ENCODE measurements at places on chromosomes 13 and 19. TPM values are rescaled to one million over a fixed set of nuclear protein-coding genes. Genes with fewer than 3 reads are reported as not detected.
A peak's percentile ranks its signal among the peaks of the same experiment; 100 is the strongest.

DNA sequence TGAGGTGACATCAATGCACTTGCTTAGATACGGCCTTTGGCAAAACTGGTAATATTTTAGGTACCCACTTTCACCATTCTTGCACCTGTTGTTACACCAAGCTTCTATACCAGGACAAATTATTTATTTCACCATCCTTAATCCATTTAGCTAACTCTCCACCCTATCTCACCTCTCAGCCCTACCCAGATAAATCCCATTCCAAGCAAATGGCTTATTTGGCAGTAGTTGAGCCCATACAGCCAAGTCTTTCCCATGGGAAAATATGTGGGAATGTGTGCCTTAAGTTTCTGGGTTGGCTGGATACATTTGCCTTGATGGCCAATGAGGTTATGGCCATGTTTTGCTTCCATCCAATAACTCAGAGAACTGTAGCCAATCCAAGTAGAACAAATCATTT lies 551.9 kb downstream of the GPC6 start:
- no peaks in the 10 kb centered on the region for H3K27me3 ChIP-seq
- H3K27ac ChIP-seq: no peak overlapping the region
- H3K4me3 ChIP-seq: no peak overlapping the region
- no peaks in the 10 kb centered on the region for H3K4me1 ChIP-seq

DNA sequence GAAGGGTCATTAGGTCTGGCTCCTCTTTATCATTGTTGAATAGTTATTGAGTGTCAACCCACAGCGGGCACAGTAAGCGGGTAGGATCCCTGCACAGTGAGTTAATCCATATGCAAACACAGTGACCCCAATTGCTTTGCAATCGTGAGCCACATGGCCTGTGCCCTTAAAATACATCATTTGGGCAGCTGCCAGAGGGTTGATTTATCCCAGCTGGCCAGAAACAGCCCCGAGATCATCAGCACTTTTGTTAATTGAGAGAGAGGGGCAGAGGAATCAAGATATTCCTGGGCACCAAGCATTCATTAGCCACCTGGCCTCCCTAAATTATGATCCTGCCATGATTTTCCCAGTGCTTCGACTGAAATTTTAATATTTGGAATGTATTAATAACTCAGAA lies 9.8 kb upstream of the CNMD start:
- no peak overlapping the region for H3K27ac ChIP-seq
- H3K36me3 ChIP-seq: no peaks in the 10 kb centered on the region
- no peaks in the 10 kb centered on the region for H3K4me1 ChIP-seq
- DNase-seq: no peak
- no peak overlapping the region for H3K4me3 ChIP-seq

DNA sequence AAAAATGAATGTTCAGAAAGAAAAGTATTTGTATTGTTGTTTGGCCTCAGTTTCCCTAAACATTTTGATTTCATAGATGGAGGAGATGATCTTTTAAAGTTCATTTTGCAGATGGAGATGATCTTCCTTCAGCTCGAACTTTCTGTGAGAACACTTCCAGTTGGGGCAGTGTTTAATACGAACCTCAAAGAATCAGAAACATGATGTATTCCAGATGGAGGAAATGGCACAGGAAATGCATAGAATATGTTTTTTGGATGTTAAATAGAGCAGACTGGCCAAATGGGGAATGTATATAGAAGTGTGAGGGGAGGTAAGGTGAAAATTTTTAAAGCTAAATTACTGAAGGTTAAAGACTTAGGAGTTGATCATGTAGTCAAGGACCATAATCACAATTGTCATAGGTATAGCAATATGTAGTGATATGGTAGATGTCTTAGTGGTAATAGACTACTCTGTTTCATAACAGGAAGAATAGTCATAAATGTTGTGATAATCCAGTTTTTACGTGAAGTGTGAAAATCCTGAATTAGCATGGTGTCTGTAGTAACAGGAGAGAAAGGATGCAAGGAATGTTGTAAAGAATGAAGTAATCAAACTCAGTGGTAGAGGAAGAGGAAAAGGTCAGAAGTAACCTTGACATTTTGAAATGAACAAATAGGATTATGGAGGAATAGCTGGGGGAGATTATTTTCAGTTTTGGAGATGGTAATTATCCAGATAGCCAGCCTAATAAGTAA lies 5.1 kb downstream of the RAP2A start:
- DNase-seq: no peak
- H3K27ac ChIP-seq: no peak overlapping the region
- H3K4me3 ChIP-seq: no peak overlapping the region

GRCh38 chr13:51034906-51035305 lies 76.2 kb downstream of the C13orf42 start:
- no peak for DNase-seq
- H3K4me3 ChIP-seq: no peak overlapping the region
- no peaks in the 10 kb centered on the region for H3K27me3 ChIP-seq
- no peak overlapping the region for H3K27ac ChIP-seq
- H3K36me3 ChIP-seq: no peaks in the 10 kb centered on the region

- no peaks in the 10 kb centered on the region for H3K27me3 ChIP-seq
- H3K27ac ChIP-seq: no peak overlapping the region
- H3K4me1 ChIP-seq: no peaks in the 10 kb centered on the region
- no peaks in the 10 kb centered on the region for H3K36me3 ChIP-seq
- DNase-seq: no peak
- no peak overlapping the region for H3K4me3 ChIP-seq
These were observed 383.1 kb upstream of the GPC6 start for GRCh38 chr13:92843549-92843948.

DNA sequence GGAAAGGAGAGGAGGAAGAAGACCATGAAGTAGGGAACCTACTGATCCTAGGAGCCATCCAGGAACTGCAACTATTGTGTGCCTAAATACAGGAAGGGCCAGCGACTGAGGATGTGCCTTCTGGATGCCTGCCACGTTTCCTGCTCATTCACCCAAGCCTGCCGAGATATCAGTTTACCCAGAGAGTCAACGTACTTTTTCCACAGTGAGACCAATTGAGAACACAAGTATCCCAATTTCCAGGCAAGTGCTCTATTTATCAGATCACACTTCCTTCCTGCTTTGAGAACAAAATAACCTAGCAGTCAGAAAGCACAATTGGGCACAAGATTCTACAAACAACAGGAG lies 122.4 kb downstream of the AKAP11 start:
- H3K4me1 ChIP-seq: peaks cover 10% of the 10 kb centered on the region
- H3K27ac ChIP-seq: peak overlapping the region; percentile 75
- H3K4me3 ChIP-seq: no peak overlapping the region
- H3K27me3 ChIP-seq: no peaks in the 10 kb centered on the region

DNA sequence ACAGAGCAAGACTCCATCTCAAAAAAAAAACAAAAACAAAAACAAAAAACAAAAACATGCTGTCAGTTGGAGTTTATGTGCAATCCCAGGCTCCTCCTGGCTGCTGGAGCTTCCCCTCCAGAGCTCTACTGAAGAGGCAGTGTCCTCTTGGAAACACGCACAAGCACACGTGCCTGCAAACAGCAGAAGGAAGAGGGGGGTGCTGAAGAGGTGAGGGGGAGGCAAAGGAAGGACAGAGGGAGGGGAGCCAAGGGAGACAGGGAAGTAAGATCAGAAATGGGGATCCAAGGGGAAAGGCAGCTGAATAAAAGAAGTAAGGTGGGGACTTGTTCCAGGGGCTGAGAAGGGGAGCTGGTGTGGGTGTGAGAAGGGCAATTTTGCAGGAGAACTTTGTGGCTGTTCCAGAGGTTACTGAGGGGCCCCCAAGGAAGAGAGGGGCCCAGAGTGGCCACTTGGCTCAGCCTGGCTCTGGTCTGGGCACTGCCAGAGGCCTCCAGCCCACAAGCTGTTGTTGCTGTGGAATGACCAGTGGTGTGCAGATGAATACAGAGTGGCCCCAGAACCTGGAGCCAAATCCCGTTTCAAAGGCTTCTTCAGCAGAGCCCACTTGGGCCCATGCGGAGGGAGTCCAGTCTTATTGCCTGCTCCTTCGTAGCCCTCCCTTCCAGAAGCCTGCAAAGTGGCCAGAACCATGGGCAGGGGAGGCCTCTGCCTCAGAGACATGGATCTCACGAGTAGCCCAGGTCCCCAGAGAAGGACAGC lies 34.4 kb downstream of the LYL1 start:
- no peak overlapping the region for H3K4me3 ChIP-seq
- no peaks in the 10 kb centered on the region for H3K36me3 ChIP-seq
- H3K27me3 ChIP-seq: no peaks in the 10 kb centered on the region
- peaks cover 56% of the 10 kb centered on the region for H3K4me1 ChIP-seq

GRCh38 chr13:31629085-31629780 lies 110.1 kb upstream of the RXFP2 start:
- no peaks in the 10 kb centered on the region for H3K36me3 ChIP-seq
- no peak for DNase-seq
- no peaks in the 10 kb centered on the region for H3K27me3 ChIP-seq
- no peak overlapping the region for H3K4me3 ChIP-seq
- H3K27ac ChIP-seq: no peak overlapping the region
- no peaks in the 10 kb centered on the region for H3K4me1 ChIP-seq

DNA sequence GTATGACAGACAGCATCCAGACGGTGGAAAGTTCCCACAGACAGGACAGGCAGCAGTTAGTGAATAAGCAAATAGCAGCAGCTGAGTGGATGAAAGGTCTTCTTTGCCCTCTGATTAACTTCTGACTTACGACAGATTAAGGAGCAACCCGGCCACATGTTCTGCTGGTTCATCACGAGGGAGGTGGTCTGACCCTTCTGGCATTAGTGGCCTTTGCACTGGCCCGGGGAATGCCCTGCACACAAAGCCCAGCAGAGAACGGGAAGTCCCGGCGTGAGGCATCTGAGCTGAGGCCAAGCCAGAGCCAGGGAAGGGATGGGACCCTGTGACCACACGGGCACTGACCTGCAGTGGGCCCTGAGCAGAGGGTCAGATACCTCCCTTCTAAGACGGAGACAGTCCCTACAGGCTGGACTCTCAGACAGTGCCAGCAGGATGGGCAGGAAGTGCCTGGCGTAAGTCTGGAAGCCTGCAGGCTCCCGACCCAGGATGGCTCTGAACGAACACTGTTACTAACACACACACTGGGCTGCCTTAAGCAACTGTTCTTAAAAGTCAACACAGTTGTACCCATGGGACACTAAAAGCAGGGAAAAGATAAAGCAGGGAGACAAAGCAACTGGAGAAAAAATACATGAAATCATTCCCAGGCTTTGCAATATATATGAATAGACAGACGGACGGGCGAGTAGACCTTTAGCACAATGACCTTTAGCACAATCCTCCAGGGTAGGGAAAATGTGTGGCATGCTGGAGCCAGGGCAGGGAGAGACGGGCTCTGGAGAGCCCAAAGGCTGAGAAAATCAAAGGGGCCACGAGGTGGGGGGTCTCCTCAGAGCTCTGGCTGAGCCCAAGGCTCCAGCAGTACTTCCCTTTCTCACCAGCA lies 6.3 kb downstream of the C19orf12 start:
- H3K27me3 ChIP-seq: no peaks in the 10 kb centered on the region
- H3K36me3 ChIP-seq: no peaks in the 10 kb centered on the region

- H3K4me1 ChIP-seq: peaks cover 7% of the 10 kb centered on the region
- H3K27ac ChIP-seq: no peak overlapping the region
- DNase-seq: no peak
- no peaks in the 10 kb centered on the region for H3K27me3 ChIP-seq
These were observed 20.7 kb downstream of the GARRE1 start for GRCh38 chr19:34274827-34275625.

- H3K4me1 ChIP-seq: no peaks in the 10 kb centered on the region
- H3K4me3 ChIP-seq: no peak overlapping the region
- no peak overlapping the region for H3K27ac ChIP-seq
- H3K27me3 ChIP-seq: no peaks in the 10 kb centered on the region
- no peak for DNase-seq
These were observed 121.2 kb downstream of the PCCA start for GRCh38 chr13:100209857-100210825.

The NANOS3 gene
- total RNA-seq: not detected

The ZNF100 gene
- total RNA-seq: 5.1 TPM

The HPN gene
- total RNA-seq: 0.67 TPM

The ZNF382 gene
- total RNA-seq: 16.5 TPM
